ENCODE measurements at places on chromosomes 2 and 18. TPM values are rescaled to one million over a fixed set of nuclear protein-coding genes. Genes with fewer than 3 reads are reported as not detected.

The SAG gene
- total RNA-seq, result not detected

The DCDC2C gene
- total RNA-seq, result not detected

The RNF149 gene
- total RNA-seq, result 48.7 TPM

The HOXD8 gene
- not detected for total RNA-seq

The RTP5 gene
- 0.29 TPM for total RNA-seq

DNA sequence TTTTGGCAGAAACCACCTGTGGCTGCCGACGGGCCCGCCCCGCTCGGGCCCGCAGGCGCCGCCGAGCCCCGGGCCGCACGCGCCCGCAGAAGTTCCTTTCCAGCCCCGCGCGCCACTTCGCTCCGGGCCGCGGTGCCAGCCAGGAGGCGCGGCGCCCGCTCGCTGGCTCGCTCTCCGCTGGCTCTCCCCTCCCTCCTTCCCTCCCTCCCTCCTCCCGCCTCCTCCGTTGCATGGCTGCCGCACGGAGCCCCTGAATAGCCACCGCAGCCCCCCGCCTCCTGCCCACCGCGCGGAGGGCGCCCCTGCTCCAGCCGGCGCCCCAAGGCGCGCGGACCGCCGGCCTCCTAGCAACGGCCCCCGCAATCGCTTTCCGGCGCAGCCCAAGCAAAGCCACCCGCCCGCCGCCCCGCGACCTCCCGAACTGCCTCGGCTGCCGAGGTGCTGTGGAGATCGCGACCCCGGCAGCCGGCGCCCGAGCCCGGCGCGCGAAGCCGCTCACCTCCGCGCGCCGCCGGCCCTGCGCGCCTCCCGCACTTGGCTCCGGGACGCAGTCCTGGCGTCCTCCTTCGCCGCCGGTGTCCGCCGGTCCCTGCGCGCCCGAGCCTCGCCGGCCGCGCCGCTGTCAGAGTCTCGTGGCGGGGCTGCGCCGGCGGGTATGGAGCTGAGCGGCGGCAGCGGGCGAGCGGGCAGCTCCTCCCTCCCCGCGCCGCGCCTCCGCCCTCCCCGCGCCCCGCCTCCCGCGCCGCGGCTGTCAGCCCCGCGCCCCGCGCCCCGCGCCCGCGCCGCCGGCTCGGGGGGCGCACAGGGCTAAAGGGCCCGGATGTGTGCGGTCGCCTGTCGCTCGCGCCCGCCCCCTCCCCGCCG is at the start of gene ZBTB7C:
Gene ZBTB7C (minus strand): TSS at position 657 of the 864 bp plus-strand sequence.
- peaks cover 67% of the 10 kb centered on the region for H3K27me3 ChIP-seq
- H3K27ac ChIP-seq, result no peak within 1 kb of the TSS
- peaks cover 11% of the 10 kb centered on the region for H3K4me1 ChIP-seq
- H3K36me3 ChIP-seq, result no peaks in the 10 kb centered on the region
- peak; percentile 11 for DNase-seq

- no peak overlapping the region for H3K4me3 ChIP-seq
- no peaks in the 10 kb centered on the region for H3K36me3 ChIP-seq
- H3K27ac ChIP-seq, result no peak overlapping the region
- H3K4me1 ChIP-seq, result no peaks in the 10 kb centered on the region
- no peak for DNase-seq
- H3K27me3 ChIP-seq, result peaks cover 2% of the 10 kb centered on the region
Observed at GRCh38 chr2:223549215-223549614, 52.9 kb downstream of the SCG2 start.

DNA sequence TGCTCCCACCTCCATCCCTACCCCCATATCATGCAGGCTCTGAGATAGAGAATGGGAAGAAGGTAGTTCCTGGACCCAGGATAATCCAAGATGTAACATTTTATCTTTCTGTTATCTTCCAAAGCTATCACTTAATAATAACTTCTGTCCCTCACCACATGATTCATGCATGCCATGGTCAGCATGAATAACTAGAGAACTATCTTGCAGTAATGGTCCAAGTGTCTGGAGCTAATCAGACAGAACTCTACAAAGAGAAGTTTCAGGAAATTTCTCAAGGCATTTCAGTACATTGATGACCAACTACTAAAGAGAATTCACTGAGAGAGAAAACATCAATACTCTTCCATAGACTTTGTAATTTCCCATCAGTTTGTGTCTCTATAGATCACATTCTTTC is 1469.7 kb upstream of the PIK3C3 start:
- DNase-seq, result no peak
- no peaks in the 10 kb centered on the region for H3K36me3 ChIP-seq
- H3K27me3 ChIP-seq, result no peaks in the 10 kb centered on the region

- H3K36me3 ChIP-seq, result no peaks in the 10 kb centered on the region
- no peak overlapping the region for H3K4me3 ChIP-seq
- H3K4me1 ChIP-seq, result no peaks in the 10 kb centered on the region
- no peak for DNase-seq
Observed at GRCh38 chr18:7877609-7878008, 310.5 kb downstream of the PTPRM start.

- DNase-seq, result no peak
- no peaks in the 10 kb centered on the region for H3K36me3 ChIP-seq
- H3K27ac ChIP-seq, result no peak overlapping the region
- no peak overlapping the region for H3K4me3 ChIP-seq
- peaks cover 2% of the 10 kb centered on the region for H3K27me3 ChIP-seq
Observed at GRCh38 chr18:54871231-54871630, 43.0 kb downstream of the RAB27B start.

- peaks cover 5% of the 10 kb centered on the region for H3K4me1 ChIP-seq
- no peak overlapping the region for H3K27ac ChIP-seq
- no peaks in the 10 kb centered on the region for H3K36me3 ChIP-seq
- no peaks in the 10 kb centered on the region for H3K27me3 ChIP-seq
Observed at GRCh38 chr18:10015941-10016819, 102.4 kb downstream of the VAPA start.

DNA sequence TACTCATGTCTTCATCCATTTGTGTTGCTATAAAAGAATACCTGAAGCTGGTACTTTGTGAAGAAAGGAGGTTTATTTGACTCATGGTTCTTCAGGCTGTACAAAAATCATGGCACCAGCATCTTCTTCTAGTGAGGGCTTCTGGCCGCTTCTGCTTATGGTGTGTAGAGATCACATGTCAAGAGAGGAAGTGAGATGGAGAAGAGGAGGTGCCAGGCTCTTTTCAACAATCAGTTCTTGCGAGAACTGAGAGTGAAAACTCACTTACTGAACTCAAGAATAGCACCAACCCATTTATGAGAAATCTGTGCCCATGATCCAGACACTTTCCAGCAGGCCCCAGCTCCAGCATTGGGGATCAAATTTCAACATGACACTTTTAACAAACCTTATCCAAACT is 30.0 kb upstream of the BARD1 start:
- H3K36me3 ChIP-seq, result no peaks in the 10 kb centered on the region
- no peak overlapping the region for H3K27ac ChIP-seq
- H3K4me1 ChIP-seq, result no peaks in the 10 kb centered on the region
- H3K27me3 ChIP-seq, result no peaks in the 10 kb centered on the region
- DNase-seq, result no peak

- peaks cover 45% of the 10 kb centered on the region for H3K4me1 ChIP-seq
- H3K27me3 ChIP-seq, result no peaks in the 10 kb centered on the region
- peak overlapping the region; percentile 97 for H3K27ac ChIP-seq
- peaks cover 15% of the 10 kb centered on the region for H3K36me3 ChIP-seq
Observed at GRCh38 chr2:19900931-19901441, 797 bp downstream of the TTC32 start.

DNA sequence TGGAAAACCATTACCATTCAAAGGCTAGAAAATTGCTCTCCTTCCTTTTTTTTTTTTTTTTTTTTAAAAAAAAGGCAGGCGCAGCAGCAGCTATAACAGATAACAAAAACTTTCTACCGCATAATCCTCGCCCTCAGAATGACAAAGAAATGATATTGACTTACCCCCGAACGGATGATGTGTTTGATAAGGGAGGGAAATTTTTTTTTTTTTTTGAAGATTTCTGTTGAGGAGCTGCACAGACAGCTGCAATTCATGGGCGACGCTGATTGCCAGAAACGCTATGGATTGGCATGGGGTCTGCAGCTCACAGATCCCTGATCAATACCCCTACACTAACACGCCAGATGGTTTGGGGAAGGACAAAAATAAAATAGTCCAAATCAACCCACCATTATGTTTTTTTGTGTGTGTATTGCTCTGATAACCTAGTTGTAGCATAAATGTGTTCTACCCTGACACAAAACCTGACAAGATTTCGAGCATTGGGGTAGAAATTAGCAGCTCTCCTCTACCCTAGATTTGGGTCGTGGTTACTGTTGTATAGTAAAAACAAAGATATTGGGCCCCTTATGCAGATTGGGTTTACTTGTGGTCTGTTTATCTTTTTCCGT is 3.6 kb upstream of the ONECUT2 start:
- peaks cover 30% of the 10 kb centered on the region for H3K4me1 ChIP-seq
- H3K27me3 ChIP-seq, result peaks cover 68% of the 10 kb centered on the region
- no peak overlapping the region for H3K4me3 ChIP-seq
- H3K27ac ChIP-seq, result no peak overlapping the region
- peaks cover 12% of the 10 kb centered on the region for H3K36me3 ChIP-seq

DNA sequence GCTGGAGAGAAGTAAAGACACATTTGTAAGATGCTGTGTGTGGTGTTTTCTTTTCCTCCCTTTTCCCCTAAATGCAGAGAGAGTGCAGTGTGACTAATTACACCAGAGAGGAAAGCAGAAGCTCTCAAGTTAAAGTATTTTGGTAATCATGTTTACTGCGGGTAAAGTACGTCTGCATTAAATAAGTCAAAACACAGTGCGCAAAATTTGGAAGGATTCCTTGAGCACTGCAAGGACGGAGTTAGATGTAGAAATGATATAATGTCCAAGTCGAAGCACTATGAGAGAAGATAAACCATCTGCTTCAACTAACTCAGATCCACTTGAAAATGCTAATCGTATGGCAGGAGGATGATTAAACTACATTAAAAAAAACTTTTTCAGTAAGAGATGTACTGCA is 766.5 kb downstream of the RNF144A start:
- no peak overlapping the region for H3K4me3 ChIP-seq
- DNase-seq, result no peak
- H3K4me1 ChIP-seq, result peaks cover 13% of the 10 kb centered on the region
- H3K36me3 ChIP-seq, result no peaks in the 10 kb centered on the region
- H3K27me3 ChIP-seq, result no peaks in the 10 kb centered on the region

- H3K4me3 ChIP-seq, result no peak overlapping the region
- H3K36me3 ChIP-seq, result no peaks in the 10 kb centered on the region
- H3K27me3 ChIP-seq, result peaks cover 12% of the 10 kb centered on the region
- H3K27ac ChIP-seq, result no peak overlapping the region
- H3K4me1 ChIP-seq, result no peaks in the 10 kb centered on the region
Observed at GRCh38 chr2:33229646-33230045, 246.8 kb upstream of the RASGRP3 start.

GRCh38 chr2:39664888-39665591 is 677 bp upstream of the TMEM178A start:
- peak overlapping the region; percentile 42 for H3K4me3 ChIP-seq
- H3K27ac ChIP-seq, result no peak overlapping the region
- no peak for DNase-seq
- H3K4me1 ChIP-seq, result peaks cover 6% of the 10 kb centered on the region
- no peaks in the 10 kb centered on the region for H3K36me3 ChIP-seq

DNA sequence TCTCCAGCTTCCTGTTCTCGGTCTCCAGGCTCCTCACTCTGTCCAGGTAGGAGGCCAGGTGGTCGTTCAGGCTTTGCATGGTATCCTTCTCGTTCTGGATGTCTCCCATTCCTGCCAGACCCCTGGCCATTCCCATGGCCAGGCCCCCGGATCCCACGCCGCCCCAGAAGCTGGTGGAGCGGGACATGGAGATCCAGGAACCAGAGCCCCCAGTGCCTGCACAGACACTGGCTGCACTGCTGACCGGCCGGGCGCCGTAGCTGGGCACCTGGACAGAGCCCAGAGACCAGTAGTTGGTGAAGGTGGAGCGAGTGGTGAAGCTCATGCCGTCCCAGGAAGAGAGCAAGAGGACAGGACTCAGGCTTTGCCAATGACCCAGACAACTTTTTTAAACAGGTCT is 129.1 kb upstream of the WDR75 start:
- no peak for DNase-seq
- H3K27ac ChIP-seq, result peak overlapping the region; percentile 79
- H3K4me1 ChIP-seq, result peaks cover 49% of the 10 kb centered on the region
- H3K36me3 ChIP-seq, result peaks cover 19% of the 10 kb centered on the region

GRCh38 chr18:63617049-63617914 is 26.8 kb downstream of the SERPINB4 start:
- no peaks in the 10 kb centered on the region for H3K36me3 ChIP-seq
- no peaks in the 10 kb centered on the region for H3K27me3 ChIP-seq
- H3K27ac ChIP-seq, result no peak overlapping the region
- no peak overlapping the region for H3K4me3 ChIP-seq
- no peaks in the 10 kb centered on the region for H3K4me1 ChIP-seq
- DNase-seq, result no peak

DNA sequence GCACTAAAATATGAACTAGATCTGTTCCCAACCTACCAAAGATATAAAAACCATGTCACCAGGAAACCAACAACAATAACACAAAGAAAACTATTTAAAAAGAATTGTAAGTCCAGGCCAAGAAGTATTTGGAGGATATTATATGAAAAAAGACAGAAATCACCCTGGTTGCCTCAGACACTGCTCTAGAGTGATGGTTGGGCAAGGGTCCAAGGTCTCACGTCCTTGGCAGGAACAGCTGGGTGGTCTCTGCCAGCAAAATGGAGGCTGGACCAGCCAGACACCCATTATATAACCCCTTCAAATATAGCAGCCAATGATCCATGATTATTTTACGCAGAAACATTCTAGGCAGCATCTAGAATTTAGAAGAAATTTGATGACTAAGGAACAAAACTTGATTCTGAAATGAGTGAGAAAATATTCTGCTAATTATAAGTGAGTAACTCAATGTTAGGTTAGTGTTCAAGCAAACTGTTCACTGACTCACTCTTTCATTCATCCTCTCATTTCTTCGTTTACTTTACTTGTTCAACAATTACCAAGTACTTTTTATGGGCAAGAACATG is 35.4 kb downstream of the MRPL35 start:
- no peak overlapping the region for H3K27ac ChIP-seq
- H3K4me1 ChIP-seq, result peaks cover 6% of the 10 kb centered on the region
- no peak for DNase-seq
- no peaks in the 10 kb centered on the region for H3K36me3 ChIP-seq
- no peak overlapping the region for H3K4me3 ChIP-seq
- peaks cover 3% of the 10 kb centered on the region for H3K27me3 ChIP-seq

DNA sequence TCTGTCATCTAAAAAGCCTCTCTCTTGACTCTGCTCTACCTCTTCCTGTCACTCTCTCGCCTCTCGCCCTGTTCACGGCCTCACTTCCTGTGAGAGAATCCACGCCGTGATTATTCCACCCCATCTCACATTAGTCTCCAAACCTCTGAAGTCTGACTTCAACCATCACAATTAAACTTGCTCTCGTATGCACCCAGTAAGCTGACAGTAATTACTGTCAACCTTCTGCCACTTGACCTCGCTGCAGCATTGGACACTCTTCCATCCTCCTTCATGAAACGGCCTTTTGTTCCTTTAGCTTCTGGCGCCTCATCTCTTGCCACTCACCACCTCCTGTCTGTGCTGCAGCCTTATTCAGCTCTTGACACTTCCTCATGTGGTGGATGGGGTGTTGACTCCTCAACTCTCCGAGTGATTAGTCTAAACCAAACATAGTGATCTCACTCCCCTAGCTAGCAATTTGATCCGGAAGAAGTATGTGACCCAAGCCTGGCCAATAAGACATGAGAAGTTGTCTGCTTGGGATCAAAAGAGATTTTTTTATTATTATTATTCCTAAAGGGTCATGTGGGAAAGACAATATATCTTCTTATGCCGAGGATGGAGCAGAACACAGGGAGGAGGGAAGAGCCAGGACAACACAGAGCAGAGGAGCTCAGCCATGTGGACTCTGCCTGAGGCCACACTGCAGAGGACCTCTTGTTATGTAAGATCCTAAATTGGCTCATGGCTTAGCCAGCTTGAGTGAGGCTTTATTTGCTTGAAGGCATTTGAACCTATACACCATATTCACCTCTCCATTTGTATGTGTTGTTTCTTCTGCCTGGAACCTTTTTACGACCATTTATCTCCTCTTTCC is 38.4 kb upstream of the MYO1B start:
- H3K36me3 ChIP-seq, result peaks cover 16% of the 10 kb centered on the region
- H3K27me3 ChIP-seq, result no peaks in the 10 kb centered on the region
- H3K4me3 ChIP-seq, result peak overlapping the region; percentile 58
- peak overlapping the region; percentile 85 for H3K27ac ChIP-seq

All from activated CD8-positive, alpha-beta T cell treated with anti-CD3 and anti-CD28 coated beads for 36 hours (primary cell).